Mesenteric fat pad (tissue), 1 donor: ENCODE measurements at places on chromosomes 7 and 10.

DNA sequence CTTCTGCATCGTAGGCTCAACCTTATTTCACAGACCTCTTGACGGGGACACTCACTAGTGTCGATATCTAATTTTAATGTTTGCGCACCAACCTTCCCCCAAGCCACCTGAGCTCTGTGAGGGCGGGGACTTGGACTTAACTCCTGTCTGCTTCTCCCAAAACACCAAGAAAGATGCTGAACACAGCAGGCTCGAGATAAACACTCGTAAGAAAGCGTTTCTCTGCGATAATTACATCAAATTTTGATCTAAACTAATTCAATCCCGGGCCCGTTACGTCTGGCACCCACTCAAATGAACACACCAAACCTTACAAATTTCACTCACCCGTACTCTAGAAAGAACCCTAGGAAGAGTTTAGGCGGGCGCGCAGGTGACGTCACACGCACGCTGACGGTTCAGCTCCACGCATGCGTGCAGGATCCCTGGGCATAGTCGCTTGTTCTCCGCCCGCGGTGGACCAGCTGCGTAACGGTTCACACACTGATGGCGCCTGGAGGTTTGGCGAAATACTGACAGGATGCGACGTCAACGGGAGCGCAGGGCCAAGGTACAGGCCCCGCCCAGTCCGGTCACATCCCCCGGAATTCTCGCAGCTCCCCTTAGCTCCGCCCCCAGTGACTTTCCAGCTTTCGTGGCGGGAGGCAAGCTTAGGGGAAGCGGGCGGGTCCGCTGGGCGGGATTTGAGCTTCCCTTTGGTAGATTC lies at the start of gene POT1:
POT1 (minus strand) TSS at position 359 of the 706 bp plus-strand sequence. CDS start 32,652 bp downstream, outside the sequence.
- DNase-seq = peak; percentile 99

DNA sequence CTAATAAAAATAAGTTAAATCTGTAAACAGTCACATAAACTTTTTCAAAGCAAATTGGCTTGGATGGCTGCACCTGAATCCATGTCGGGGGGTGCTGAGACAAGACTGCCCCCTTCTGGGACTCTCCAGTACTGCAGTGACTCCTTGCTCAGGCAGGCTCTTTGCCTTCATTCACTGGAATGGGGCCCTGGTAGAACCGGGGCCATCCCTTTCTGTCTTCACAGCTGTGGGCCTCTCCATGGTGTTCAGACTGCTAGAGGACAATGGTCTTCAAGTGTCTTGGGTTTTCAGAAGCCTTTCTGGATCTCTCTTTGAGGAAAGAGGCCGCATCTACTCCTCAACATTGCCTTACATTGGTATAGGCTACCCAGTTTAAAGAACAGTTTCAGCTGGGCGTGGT lies 16.1 kb upstream of the IMPDH1 start:
- DNase-seq = no peak

- no peak for DNase-seq
Measured at GRCh38 chr7:50455658-50456057, 5.5 kb upstream of the FIGNL1 start.

DNA sequence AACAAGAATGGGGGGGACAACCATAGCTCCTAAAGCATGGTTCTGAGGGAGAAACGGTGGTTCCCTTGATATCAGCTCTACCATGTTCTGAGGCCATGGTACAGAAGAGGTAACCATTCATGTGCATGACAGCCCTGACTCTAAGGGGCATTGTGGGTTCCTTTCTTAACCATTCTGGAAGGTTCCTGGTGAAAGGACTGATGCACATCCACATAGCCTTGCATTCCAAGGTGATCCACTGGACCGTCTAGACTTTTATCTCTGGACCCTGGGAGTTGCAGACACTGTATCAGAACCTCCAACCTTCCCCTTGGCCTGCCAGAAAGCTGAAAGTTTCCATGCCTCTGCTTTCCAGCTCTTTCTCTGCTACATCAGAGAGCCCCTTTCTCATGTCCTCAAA lies 344.3 kb downstream of the KCNMA1 start:
- no peak for DNase-seq

GRCh38 chr10:69004821-69005220 lies 16.2 kb downstream of the KIFBP start:
- no peak for DNase-seq

- no peak for DNase-seq
Measured at GRCh38 chr7:158407581-158408317, 179.9 kb downstream of the PTPRN2 start.

DNA sequence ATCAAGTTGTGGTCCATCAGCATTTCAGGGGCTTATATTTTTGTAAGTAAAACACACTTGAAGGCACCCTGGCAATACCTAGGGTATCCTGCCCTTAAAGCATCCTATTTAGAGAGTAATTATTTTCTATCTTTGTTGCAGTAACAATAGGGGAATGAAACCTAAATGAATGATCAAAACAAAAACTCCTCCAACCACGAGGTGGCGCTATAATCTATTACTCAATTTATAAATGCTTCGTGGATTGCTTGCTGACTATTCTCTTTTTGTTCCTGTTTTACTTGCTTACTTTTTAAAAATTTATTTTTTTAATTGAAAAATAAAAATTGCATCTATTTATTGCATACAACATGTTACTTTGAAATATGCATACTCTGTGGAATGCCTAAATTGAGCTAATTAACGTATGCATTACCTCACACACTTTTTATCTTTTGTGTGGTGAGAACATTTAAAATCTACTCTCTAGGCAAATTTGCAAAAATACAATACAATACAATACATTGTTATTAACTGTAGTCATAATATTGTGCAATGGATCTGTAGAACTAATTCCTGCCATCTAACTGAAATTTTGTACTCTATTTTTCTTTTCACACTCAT lies 147.7 kb upstream of the BMPER start:
- no peak for DNase-seq
